ENCODE measurements at places on chromosomes 7 and 10. TPM values are rescaled to one million over a fixed set of nuclear protein-coding genes. Genes with fewer than 3 reads are reported as not detected.

Gene HPSE2
- total RNA-seq: under 0.01 TPM

Gene SPRN
- 0.52 TPM for total RNA-seq

Gene FAM13C
- 31.8 TPM for total RNA-seq

Gene STEAP1B
- 4.7 TPM for total RNA-seq

Data from skeletal muscle tissue (tissue), 5 donors.